Kidney (tissue), 22 donors: ENCODE measurements at places on chromosomes 7 and 10. TPM values are rescaled to one million over a fixed set of nuclear protein-coding genes. Genes with fewer than 3 reads are reported as not detected.
A peak's percentile ranks its signal among the peaks of the same experiment; 100 is the strongest.

The COL13A1 gene
- 5.2 TPM for total RNA-seq

The RBP3 gene
- not detected for total RNA-seq

The LIPM gene
- total RNA-seq: not detected

The UCMA gene
- not detected for total RNA-seq

The ITPRIP gene
- total RNA-seq: 21.6 TPM

The XRCC2 gene
- 0.44 TPM for total RNA-seq

The PTPRN2 gene
- total RNA-seq: 4.8 TPM

GRCh38 chr10:122657255-122657654 lies 42.4 kb downstream of the C10orf120 start:
- DNase-seq: peak; percentile 15

DNA sequence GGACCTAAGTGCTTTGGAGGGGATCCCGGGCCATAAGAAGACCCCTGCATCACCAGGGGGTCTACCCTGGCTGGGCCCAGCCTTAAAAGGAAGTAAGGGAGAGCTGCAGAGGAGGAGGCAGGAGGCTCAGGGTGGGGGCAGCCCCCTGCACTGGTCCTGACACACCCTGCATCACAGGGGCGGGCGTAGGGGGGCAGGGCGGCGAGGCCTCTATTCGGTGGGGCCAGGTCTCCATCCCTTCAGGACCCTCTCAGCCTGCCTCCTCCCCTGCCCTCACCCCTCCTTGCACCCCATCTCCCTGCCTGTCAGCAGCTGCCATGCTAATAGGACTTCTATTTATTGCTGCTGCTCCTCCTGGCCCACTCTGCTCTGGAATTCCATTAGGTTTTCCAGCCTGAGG lies 101.4 kb downstream of the C10orf105 start:
- DNase-seq: no peak

- peak; percentile 88 for DNase-seq
Observed at GRCh38 chr7:136033413-136034031, 56.4 kb upstream of the MTPN start.

DNA sequence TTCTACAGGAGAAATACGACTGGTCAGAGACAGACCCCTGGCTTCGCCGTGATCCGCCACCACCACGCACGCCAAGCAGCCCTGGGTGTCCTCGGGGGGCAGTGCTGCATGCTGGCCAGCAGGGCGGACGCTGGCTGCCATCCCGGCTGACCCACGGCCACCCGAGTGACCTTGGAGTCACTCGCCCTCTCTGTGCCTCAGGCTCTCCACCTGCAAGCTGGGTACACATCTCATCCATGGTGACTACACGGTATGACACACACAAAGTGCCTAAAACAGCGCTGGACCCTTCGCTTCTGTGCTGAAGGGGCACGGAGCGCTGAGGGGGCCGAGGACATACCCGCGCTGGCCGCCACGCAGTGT lies 62.0 kb upstream of the RNF32 start:
- DNase-seq: no peak

- peak; percentile 25 for DNase-seq
Observed at GRCh38 chr10:13219685-13220670, 14.2 kb downstream of the UCMA start.

DNA sequence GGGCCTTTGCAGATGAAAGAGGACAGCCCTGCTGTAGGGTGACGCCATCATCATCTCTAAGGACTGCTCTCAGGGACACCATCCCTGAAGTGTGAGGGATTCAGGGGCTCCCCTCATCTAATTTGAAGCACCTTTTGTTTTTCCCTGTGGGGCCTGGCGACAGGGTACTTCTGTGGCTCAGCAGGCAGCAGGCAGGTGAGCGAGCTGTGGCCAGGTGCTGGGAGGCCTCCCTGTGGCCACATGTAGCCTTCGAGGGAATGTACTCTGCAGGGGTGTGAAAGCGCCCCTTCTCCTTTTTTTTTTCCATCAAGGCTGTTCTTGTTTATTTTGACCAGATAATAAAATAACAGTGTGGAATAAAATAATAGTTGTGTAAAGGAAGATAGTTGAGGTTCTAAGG lies 118.2 kb upstream of the DPP6 start:
- no peak for DNase-seq

- DNase-seq: peak; percentile 39
Observed at GRCh38 chr10:34789966-34790506, 25.1 kb downstream of the PARD3 start.

- no peak for DNase-seq
Observed at GRCh38 chr7:133118261-133118660, 36.4 kb upstream of the CHCHD3 start.

- DNase-seq: no peak
Observed at GRCh38 chr7:37248396-37248861, 200.2 kb downstream of the ELMO1 start.

GRCh38 chr7:51229106-51229537 lies 87.5 kb downstream of the COBL start:
- peak; percentile 39 for DNase-seq

DNA sequence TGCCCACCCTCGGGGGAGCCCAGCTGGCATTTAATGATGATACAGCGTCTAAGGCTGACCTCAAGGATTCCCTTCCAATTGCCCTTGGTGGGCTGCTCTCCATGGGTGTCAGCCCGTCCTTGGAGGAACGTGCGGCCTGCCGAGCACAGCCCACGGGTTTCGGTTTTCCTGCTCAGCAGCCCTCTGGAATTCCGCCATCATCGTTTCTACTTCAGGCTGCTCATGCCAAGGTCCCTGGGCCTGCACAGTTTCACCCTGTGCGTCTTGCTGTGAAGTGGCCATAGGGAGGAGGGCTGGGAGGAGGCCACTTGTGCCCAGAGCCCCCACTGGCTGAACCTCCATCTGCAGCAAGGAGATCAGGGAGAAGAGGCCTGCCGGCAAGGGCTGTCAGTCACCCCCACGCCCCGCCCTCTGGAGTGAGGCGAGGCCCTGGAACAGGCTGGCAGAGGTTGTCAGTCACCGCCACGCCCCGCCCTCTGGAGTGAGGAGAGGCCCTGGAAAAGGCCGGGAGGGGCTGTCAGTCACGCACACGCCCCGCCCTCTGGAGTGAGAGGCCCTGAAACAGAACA lies 82.8 kb downstream of the CHST15 start:
- DNase-seq: no peak

GRCh38 chr7:43847496-43847895 lies 21.8 kb downstream of the MRPS24 start:
- no peak for DNase-seq

DNA sequence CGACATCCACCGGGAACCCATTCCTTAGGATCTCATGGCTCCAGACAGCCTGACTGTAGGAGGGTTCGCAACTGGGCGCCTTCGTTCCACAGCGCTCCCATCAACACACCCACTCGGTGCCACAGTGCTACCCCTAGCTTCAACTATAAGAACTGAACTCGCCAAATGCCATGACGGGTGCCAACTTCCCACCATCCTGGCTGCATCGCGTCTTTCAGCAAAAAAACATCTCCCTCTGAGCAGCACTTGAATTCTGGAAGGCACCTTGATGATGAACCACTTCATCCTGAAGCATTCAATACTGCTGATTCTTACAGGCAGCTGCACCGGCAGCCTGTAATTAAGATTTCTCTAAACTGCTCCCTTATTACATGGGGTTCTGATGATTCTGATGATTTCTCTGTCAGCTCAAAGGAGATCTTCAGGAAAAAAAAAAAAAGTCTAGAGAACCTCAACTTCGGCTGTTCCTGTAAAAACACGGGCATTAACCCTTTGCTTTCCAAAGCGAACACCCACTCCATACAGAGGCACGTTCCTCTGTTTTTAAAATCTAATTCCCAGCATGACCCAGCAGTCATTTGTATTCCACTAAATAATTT lies 1.3 kb downstream of the CYTH3 start:
- no peak for DNase-seq

DNA sequence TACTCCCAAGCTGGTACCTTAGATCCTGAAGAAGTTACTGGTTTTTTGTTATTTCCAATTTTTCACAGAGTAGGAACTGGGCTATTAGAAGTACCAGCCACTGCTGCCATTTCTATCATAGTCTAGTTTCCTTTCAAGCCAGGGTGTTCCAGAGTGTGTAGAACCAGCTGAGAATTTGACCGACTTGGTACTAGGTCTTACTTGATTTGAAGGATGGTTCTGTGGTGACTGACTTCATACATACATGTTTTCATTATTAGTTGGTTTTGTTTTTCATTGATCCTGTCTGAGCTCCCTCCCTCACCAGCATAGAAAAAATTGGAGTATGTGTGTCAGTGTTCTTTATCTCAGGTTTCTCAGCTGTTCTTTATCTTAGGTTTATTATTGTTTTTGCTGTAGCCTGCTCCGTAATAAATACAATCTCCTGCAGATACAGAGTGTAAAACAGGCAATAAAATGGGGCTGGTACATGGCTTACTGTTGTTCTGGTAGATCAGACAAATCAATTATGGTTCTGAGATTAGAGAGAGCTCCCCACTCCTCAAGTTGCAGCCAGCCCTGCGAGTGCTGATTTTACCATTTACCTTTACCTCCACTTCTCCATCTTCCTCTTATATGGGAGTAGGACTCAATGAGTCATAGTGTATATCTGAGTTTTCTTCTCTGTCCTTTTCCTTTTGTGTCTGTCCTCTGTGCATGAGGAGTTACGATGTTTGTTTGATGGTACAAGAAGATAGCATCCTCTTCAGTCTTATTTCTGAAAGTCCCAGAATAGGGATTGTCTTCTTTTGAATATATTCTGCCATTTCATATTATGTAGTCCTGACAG lies 122.6 kb downstream of the LRRC4 start:
- DNase-seq: no peak

GRCh38 chr7:111212857-111213523 lies 122.1 kb downstream of the LRRN3 start:
- no peak for DNase-seq

GRCh38 chr7:11875635-11876034 lies 43.6 kb upstream of the THSD7A start:
- DNase-seq: no peak

- no peak for DNase-seq
Observed at GRCh38 chr7:128210036-128210347, 31.1 kb upstream of the LEP start.

DNA sequence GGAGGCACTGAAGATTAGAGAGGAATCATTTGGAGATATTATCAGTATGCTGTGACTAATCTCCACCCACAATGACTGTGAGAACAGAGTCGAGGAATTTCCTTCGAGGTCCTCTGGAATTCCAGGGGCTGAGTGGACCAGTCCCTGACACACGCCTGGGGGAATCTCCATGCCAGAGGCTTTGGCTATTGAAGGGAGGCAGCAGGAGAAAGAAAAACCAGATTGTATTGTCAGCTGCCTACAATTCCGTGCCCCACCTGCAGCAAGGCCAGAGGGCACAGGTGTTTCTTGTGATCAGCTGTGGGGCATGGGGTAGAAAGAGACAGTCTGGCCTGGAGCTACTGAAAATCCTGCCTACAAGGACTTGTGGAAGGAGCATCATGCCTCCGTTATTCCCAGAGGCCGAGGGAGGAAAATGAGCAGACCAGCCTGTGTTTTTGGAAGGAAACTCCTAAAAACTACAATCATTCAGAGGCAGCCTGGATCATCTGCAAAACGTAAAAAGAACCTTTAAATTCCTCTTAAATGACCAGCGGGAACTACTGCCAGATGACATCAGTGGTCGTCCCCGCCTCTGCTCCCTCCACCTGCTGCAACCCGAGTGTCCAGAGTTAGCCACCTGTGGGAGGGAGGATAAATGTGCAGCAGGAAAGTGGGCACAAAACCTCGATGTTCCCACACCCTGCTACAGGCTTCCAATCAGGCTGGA lies 25.4 kb upstream of the ANK3 start:
- no peak for DNase-seq

GRCh38 chr7:11701829-11702560 lies 130.0 kb downstream of the THSD7A start:
- DNase-seq: no peak

DNA sequence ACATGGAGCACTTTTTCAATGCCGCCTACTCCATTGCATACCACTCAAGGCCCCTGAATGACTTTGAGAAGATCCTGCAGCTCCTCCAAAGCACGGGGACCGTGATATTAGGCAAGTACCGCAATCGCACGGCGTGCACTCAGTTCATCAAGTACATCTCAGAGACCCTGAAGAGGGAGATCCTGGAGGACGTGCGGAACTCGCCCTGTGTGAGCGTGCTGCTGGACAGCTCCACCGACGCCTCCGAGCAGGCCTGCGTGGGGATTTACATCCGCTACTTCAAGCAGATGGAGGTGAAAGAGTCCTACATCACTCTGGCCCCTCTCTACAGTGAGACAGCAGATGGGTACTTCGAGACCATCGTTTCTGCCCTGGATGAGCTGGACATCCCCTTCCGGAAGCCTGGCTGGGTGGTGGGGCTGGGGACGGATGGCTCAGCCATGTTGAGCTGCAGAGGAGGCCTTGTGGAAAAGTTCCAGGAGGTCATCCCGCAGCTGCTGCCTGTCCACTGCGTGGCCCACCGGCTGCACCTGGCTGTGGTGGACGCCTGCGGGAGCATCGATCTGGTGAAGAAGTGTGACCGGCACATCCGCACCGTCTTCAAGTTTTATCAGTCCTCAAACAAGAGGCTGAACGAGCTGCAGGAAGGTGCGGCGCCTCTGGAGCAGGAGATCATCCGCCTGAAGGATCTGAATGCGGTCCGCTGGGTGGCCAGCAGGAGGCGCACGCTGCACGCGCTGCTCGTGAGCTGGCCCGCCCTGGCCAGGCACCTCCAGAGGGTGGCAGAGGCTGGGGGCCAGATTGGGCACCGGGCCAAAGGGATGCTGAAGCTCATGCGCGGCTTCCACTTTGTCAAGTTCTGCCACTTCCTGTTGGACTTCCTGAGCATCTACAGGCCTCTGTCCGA lies 12.7 kb upstream of the ATP6V0E2 start:
- no peak for DNase-seq

DNA sequence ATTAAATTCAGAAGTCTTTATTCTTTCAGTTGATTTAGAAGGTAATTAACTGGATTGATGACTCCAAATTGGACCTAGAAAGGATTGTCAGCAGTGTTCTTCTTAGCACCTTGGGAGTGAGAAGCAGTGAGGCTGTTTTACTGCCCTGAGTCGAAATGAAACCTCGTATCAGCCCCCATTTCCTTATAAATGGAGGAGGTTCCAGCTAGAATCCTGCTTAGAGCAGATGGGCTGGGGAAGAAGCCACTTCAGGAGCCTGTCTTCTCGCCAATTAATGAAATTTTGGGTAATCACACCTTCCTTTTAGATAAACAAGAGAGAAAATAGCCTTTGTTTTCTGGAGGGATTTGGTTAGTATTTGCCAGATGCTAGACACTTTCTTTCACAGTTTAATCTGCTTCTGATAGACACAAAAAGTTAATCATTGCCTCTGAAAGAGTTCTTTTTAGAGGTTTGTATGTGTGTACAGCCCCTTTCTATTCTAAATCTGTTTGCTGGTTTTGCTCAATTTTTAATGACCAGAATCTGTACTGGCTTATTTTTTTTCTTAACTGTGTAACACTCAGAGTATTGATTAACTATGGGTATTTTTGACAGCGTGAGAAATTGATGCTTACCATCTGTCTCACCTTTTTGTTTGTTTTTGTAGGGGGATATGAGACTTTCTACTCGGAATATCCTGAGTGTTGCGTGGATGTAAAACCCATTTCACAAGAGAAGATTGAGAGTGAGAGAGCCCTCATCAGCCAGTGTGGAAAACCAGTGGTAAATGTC lies 4.6 kb downstream of the DUSP5 start:
- DNase-seq: no peak
